ENCODE measurements at places on chromosomes 5 and 9.

- no peak for DNase-seq
Measured at GRCh38 chr9:16063241-16063591, 510.4 kb downstream of the CCDC171 start.

- peak; percentile 72 for DNase-seq
Measured at GRCh38 chr5:23208959-23209431, 298.4 kb upstream of the PRDM9 start.

GRCh38 chr5:84327591-84327990 is 57.1 kb downstream of the EDIL3 start:
- no peak for DNase-seq

GRCh38 chr9:36030871-36031270 is 5.8 kb upstream of the RECK start:
- no peak for DNase-seq

- DNase-seq = peak; percentile 42
Measured at GRCh38 chr9:22447618-22448305, 1.1 kb downstream of the DMRTA1 start.

DNA sequence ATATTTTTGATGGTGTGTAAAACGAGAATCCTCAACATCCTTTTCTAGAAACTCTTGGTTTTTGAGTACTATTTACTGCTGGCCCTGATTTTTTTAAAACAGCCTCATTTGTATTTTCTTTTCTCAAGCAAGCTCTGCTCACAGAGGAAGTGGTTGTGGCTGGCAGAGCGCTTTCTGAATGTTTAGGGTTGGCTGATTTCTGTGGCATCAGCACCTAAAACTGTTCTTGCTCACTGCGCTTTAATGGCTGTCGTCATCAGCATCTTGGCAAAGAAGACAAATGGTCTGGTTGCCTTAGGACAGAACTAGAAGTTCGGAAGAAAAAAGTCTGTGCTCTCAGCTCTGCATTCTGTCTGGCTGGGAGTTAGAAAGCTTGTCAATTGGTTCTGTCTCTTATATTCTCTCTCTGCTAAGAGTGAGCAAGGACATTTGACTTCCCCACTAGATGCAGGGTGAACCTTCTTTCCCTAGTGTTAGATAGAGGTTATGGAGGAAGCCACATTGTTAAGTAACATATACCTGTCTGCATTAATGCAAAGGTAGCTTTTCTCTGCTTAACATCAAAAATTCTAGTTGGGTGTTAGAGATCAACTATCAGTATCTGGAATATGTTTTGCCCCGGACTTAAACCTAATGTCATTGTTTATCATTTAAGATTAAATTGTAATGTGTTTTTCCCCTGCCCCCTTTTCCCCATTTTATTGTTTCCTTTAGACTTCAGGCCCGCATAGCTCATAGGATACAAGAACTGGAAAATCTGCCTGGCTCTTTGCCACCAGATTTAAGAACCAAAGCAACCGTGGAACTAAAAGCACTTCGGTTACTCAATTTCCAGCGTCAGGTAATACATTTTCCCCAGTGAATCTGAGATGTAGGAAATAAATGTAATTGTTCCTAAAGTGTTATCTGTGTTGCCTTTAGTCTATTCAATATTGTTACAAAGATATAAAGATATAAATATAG is 39.0 kb downstream of the SMARCA2 start:
- DNase-seq = peak; percentile 96

GRCh38 chr9:33659921-33660320 is 135.4 kb upstream of the PRSS3 start:
- no peak for DNase-seq

DNA sequence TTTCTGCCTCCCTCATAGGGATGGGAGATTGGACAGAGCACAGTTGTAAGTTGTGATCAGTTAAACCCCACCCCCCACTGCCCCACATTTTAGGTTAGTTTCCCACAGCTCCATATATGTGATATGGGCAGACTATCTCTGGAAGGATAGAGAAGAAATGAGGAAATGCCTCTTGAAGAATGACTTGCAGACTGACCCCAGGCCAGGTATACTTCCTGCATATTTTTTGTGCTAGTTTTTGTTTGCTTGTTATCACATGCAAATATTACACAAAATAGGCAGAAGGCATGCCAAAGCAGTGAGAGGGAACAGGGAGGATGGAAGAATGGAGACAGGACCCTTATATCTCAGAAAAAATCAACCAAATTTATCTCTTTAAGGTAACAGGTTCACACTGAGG is 10.1 kb upstream of the GLRX start:
- DNase-seq = no peak

DNA sequence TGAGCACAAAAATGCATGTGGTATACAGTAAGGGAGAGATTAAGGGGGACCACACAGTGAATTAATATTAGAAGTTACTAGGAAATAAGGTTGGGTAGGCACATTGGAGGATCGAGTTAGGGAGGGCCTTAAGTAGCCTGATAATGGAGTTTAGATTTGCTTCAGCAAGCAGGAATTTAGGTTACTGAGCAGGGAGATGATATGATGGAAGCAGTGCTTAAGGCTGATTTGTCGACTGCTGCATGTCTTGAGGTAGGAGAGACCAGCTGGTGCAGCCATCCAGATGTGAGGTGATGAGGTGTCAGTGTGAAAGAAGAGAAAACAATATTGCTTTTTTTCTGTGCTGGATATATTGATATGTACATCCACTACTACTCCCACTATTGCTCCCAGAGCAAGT is 55.2 kb upstream of the ACTBL2 start:
- peak; percentile 22 for DNase-seq

DNA sequence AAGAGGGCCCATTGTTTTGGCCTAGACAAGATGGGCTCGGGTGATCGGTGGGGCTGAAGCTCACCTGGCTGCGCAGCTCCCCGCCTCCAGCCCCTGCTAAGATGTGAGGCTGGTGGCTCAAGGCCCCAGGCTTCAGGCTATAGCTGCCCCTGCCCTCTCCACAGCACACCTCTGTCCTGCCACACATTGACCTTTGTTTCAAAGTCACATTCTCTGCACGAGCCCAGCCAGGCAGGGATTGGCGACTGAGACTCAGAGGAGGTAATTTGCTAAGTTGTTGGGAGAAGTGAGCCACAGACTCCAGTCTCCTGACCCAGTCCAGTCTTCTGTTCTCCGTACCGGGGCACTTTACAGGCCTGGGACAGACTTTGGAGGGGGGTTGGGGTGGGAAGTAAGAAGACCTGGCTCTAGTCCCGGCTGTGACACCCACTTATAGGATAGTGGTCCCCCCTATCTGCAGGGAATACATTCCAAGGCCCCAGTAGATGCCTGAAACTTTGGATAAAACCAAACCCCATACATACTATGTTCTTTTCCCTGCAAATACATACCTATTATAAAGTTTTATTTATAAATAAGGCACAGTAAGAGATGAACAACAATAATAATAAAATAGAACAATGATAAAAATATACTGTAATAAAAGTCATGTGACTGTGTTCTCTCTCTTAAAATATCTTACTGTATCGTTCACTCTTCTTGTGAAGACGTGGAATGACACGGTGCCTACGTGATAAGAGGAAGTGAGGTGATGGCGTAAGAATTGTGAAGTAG is 13.3 kb downstream of the PDGFRB start:
- peak; percentile 60 for DNase-seq

- no peak for DNase-seq
Measured at GRCh38 chr9:107631788-107632187, 142.2 kb upstream of the KLF4 start.

Measured in kidney glomerular epithelial cell (primary cell).